ENCODE measurements at places on chromosomes 11 and 22.

GRCh38 chr11:57368106-57368844, 12.7 kb downstream of the PRG3 start:
- DNase-seq = peak; percentile 27

- no peak for DNase-seq
These were observed 18.3 kb upstream of the RFPL3 start for GRCh38 chr22:32339190-32340012.

GRCh38 chr22:23521441-23522113, 58.5 kb downstream of the IGLL1 start:
- peak; percentile 96 for DNase-seq

GRCh38 chr11:11215944-11216343, 137.1 kb downstream of the CSNK2A3 start:
- DNase-seq = no peak

- DNase-seq = peak; percentile 64
These were observed 36.3 kb downstream of the PDE2A start for GRCh38 chr11:72637926-72638325.

GRCh38 chr22:44219101-44219870, 38.6 kb downstream of the PARVG start:
- no peak for DNase-seq

GRCh38 chr11:2688381-2689231, 11.2 kb downstream of the KCNQ1OT1 start:
- DNase-seq = no peak

DNA sequence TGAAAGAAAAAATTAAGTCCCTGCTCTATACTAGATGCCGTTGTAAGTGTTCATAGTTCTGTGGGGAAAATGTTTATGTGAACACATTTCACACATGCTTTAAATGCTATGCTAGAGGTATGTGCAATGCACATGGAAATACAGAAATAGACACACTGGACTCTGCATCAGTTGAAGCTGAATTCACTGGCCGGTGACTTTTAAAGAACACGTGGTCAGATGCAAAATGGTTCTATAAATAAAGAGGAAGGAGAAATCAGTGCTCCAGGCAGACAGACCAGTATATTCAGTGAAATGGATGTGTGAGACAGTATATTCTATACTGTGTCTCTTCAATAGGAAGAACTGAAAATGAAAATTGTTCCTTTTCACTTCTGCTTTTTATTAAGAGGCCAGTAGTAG, 29.9 kb downstream of the TRPC6 start:
- DNase-seq = no peak

DNA sequence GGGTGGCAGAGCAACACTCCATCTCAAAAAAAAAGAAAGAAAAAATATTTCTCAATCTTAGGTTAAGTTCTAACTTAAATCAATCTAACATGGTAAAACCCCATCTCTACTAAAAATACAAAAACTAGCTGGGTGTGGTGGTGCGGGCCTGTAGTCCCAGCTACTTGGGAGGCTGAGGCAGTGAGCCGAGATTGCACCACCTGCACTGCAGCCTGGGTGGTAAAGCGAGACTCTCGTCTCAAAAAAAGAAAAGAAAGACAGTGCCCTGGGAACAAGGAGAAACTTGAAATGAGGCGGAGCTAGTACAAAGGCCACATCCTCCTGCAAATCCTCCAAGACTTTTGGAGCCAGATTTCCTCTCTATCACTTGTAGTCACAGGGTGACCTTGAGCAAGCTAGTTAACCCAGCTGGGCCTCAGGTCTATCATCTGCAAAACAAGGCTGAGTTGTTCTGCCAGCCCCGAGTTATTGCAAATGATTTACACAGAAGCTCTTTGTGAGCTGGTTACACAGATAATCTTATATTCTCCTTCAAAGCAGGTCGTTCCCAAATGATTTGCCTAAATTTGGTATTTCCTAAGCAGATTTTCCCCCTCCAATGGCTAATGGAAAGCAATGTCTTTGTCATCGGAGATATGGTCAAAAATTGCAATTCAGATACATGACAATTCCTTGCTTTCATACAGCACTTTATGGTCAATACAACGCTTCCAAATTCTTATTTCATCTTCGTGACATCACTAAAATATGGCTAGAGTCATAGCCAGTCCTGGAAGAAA, 1.9 kb downstream of the ANKRD54 start:
- DNase-seq = no peak

DNA sequence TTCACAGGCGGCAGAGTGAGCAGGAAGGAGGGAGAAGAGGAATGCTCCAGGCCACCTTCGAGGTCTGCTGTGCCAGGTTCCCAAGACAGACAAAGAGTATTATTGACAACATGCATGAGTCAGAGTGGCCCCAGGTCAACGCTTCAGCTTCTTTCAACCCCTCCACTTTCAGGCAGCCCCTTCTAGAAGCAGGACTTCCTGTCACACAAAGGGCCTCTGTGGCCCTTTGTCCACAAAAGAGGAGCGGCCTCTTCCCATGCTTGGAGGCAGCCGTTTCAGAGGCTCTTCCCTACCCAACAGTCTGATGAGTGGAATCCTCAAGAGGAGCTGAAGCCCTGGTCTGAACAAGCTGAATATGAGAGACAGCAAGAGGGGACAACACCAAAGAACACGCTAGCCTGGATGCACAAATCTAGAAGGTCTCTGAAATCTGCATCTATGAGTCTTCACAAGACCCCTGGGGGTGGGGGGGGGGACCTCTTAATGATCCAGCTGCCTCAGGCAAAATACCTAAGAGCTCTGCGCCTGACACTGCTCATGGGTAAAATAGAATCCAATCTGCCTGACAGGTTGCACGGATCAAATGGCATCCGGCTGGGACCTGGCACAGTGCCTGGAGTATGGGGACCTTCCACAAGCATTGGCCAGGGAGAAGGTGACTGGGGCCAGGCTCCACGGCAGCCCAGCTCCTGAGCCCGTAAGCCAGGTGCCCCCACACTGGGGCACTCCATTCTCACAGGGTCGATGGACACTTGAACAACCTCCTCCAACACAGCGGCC, 67.5 kb downstream of the PACSIN2 start:
- DNase-seq = peak; percentile 70

DNA sequence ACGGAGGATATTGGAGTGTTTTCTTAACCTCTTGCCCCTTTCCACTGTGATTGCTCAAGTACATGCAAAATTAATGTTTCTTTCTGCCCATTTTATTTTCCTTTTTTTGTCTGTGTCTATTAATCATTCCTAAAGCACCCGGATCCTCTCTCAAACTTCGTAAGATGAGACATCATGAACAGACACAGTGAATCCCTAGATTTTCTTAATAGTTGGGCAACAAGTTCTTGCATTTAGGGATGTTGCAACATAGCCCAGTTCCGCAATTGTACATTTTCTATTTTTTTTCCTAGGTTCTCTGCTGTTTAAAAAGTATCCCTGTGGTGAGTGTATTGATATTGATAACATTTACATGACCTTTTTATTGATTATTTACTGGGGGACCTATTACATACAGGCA, 2.9 kb downstream of the FAM111A start:
- no peak for DNase-seq
